Activated naive CD4-positive, alpha-beta T cell treated with anti-CD3 and anti-CD28 coated beads, Interleukin-2, amount 50 U/mL, for 16 hours (primary cell): ENCODE measurements at places on chromosomes 7 and 10.

- DNase-seq = no peak
These were observed 19.7 kb upstream of the CHST12 start for GRCh38 chr7:2383543-2384274.

- no peak for DNase-seq
These were observed 19.1 kb downstream of the PDE1C start for GRCh38 chr7:32051128-32051527.

DNA sequence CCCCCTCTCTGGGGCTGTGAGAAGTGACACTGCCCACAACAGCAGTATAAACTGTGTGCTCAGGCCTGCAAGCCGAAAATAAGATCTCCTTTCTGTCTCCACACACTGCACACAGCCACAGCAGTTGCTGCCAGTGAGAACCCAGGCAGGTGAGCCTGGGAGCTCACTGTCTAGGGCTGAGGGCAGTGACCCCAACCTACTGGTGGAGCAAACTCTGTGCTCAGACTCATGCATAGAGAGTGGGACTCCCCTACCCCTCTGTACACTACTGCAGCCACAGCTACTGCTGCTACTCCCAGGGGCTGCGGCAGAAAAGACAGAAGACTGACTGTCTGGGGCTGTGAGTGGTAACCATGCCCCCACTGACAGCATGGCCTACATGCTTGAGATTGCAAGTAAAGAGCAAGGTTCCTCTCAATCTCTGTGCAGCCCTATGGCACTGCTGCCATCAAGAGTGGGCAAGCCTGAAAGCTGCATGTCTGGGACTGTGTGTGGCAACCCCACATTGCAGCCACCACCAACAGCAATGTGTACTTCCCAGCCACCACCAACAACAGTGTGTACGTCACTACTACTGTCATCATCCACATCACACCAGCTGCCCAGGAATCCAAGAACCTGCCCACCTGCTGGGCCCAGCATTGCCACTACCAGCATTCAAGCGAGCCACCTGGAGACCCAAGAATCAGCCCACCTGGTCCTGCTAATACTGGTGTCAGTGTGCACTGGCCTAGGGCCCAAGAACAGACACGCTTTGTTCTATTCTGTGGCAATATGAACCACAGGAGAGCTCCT is 226.1 kb downstream of the XPNPEP1 start:
- no peak for DNase-seq

DNA sequence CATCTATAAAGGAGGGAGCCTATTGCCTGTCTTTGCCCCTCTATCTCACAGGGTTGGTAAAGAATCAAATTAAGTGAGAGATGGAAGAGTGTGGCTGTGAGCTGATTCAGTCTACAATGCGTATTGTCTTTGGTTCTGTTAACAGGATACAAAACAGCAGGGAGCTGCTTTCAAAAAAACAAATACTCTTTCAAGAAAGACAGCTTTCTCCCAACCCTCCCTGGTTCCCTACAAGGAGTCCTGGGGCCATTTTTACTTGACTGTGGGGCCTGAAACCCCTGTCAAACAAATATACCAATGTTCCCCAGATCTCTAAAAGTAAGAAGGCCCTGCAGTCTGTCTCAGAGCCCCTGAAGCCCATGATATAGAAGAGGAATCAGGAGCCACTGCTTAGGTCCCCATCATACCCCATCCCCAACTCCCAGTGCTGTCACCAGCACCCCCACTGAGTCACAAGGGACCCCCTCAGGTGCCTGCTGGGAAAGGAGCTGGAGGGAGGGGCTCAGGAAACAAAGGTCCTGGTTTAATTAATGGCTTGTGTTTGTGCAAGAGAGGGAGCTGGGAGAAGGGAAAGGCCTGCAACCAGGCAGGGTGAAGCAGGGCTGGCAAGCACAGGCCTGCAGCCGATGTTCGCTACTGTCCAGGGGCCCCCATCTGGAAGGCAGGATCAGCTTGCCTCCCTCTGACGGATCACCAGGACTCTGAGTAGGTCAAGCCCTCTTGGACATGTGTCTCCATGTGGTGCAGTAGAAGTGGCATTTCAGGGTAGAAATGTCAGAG is 182.0 kb upstream of the GHITM start:
- DNase-seq = no peak
